Iris pigment epithelial cell (primary cell): ENCODE measurements at places on chromosomes 4 and X.

- DNase-seq: no peak
Measured at GRCh38 chr4:1113311-1114009, at the start of gene RNF212. Gene RNF212, minus strand, starts transcription at chr4:1113564. Its CDS starts 100 bp downstream, at chr4:1113464.

GRCh38 chr4:86256086-86256485, 103.8 kb downstream of the MAPK10 start:
- DNase-seq: no peak

GRCh38 chr4:153788051-153788412, 851 bp downstream of the SFRP2 start:
- DNase-seq: no peak

- no peak for DNase-seq
Measured at GRCh38 chrX:14508025-14508690, 21.2 kb upstream of the GLRA2 start.

- peak; percentile 63 for DNase-seq
Measured at GRCh38 chr4:177369372-177369771, 59.7 kb downstream of the NEIL3 start.

- DNase-seq: peak; percentile 96
Measured at GRCh38 chr4:73729534-73730165, 10.7 kb upstream of the CXCL8 start.

GRCh38 chr4:40419231-40419912, 84.2 kb downstream of the CHRNA9 start:
- DNase-seq: no peak

GRCh38 chr4:146236216-146236615, 21.9 kb downstream of the REELD1 start:
- no peak for DNase-seq

- no peak for DNase-seq
Measured at GRCh38 chr4:114082348-114082747, 102.9 kb upstream of the ARSJ start.

DNA sequence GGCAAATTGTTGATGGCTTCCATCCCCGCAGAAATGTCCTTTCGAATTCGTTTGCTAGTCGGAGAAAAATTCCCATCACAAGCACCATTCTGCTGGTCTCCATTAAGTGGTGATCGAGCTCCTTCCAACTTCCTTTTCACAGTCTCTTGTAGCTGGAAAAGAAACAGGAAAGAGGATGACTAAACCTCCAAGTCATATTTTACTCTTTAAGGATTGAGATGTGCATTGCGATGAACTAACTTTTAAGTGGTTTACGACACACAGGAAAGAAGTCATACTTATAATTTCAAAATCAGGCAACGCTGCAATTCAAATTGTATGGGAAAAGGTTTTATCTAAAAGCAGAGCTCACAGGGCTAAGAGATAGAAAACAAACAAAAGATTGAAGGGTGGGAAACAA, 225.2 kb downstream of the MGST2 start:
- peak; percentile 83 for DNase-seq

DNA sequence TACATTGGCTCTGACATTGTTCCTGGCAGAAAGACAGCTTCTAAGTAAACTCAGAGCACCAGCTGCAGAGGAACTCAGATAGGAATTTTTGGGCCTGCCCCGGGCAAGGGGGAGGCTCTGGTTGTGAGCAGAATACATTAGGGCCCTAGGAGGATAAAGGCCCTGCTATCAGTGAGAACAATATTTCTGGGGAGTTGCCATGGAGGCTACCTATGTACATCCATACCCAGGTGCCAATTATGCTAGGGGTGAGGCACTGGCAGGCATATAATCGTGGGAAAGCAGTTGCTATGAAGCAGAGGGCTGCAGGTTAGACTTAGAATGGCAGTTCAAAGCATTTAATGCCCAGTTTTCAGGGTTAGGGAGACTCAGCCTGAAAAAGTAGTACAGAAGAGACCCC, 273.5 kb upstream of the EDA2R start:
- DNase-seq: no peak

- no peak for DNase-seq
Measured at GRCh38 chr4:8847764-8848163, 23.9 kb downstream of the HMX1 start.
